ENCODE measurements at places on chromosomes 2 and 18. TPM values are rescaled to one million over a fixed set of nuclear protein-coding genes. Genes with fewer than 3 reads are reported as not detected.

Gene UGT1A3
- not detected for total RNA-seq

Gene CDK15
- total RNA-seq: not detected

Gene LRRTM4
- not detected for total RNA-seq

Gene CAVIN2
- total RNA-seq: 19.8 TPM

Gene CYTIP
- not detected for total RNA-seq

Data from A549 treated with CORT108297 at 1 μM for 4 hours (cell line).